Mesenchymal stem cell (in vitro differentiated cells and primary cell): ENCODE measurements at places on chromosomes 1 and 21.

DNA sequence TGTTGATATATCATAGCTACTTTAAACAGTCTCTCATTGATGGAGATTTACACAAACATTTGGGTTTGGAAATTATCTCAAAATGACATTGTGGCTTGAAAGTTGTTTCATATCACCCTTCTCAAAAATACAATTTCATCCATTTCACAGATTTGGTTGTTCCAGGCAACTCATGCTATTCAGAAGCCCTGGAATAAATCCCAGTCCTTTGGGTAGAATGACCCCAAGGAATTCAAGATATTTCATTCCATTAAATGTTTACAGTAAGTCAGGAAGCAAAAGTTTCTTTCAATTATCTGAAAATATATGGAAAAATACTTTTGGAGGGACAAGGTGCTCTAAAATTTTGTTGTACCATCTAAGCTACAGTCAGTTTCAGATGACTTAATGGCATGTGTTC lies 27.1 kb downstream of the MPZL1 start:
- no peaks in the 10 kb centered on the region for H3K27me3 ChIP-seq
- no peaks in the 10 kb centered on the region for H3K36me3 ChIP-seq
- no peak for DNase-seq
- peaks cover 11% of the 10 kb centered on the region for H3K4me1 ChIP-seq
- no peak overlapping the region for H3K4me3 ChIP-seq
- H3K27ac ChIP-seq = no peak overlapping the region

DNA sequence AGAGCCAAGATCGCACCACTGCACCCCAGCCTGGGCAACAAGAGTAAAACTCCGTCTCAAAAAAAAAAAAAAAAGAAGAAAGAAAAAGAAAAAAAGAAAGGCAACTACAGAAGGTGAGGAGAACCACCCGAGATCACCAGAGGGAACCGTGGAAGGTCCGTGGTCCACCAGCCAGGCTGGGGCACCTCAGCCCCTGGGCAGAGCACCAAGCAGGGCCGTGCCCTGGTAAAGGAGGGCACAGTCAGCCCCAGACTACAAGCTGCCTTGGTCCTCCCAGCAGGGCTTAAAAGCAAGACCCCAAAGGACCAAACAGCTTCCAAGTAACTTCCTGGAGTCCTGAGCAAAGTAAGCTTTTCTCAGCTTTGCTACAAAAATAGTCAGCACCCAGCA lies 8.8 kb upstream of the SAMD11 start:
- peaks cover 54% of the 10 kb centered on the region for H3K27me3 ChIP-seq
- no peak overlapping the region for H3K4me3 ChIP-seq
- no peak for DNase-seq
- no peaks in the 10 kb centered on the region for H3K36me3 ChIP-seq
- H3K4me1 ChIP-seq = peaks cover 34% of the 10 kb centered on the region

GRCh38 chr21:42758721-42759593 lies 105.5 kb downstream of the PDE9A start:
- no peak for DNase-seq
- H3K27me3 ChIP-seq = peaks cover 14% of the 10 kb centered on the region
- H3K4me3 ChIP-seq = no peak overlapping the region
- H3K4me1 ChIP-seq = peaks cover 4% of the 10 kb centered on the region
- peaks cover 25% of the 10 kb centered on the region for H3K36me3 ChIP-seq

GRCh38 chr1:95203908-95204437 lies 30.0 kb upstream of the RWDD3 start:
- H3K36me3 ChIP-seq = no peaks in the 10 kb centered on the region
- H3K4me3 ChIP-seq = no peak overlapping the region
- no peaks in the 10 kb centered on the region for H3K4me1 ChIP-seq
- no peak for DNase-seq

GRCh38 chr21:39047046-39047445 lies 136.2 kb downstream of the PSMG1 start:
- no peaks in the 10 kb centered on the region for H3K4me1 ChIP-seq
- no peaks in the 10 kb centered on the region for H3K36me3 ChIP-seq
- no peak overlapping the region for H3K4me3 ChIP-seq
- H3K27ac ChIP-seq = no peak overlapping the region

DNA sequence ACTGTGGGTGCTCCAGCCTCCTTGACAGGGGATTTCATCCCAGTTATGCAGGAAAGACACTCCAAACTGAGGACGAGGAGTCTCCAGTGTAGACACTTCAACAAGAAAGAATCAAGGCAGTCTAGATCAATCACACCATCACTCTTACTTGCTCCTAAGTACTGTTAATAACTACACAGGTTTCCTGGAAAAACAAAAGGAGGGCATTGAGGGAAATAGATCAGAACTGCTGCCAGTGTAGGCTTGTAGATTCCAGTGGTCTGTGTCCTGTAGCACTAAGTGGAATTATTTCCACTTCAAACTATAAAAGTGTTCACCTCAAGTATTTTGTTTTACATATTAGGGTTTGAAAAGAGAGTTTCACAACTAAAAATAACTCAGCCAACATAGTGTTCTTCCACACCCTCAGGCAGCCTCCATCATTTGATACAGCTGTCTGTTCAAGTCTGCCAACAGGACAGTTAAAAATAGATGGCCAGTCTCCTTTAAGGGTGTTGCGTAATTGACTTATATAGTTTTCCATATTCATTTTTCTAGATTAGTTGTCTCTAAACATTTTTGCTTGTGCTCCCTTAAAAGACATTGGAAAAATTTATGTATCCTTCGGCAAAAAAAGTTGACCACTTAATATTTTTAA lies 32.0 kb upstream of the AGL start:
- H3K27ac ChIP-seq = no peak overlapping the region
- H3K27me3 ChIP-seq = peaks cover 5% of the 10 kb centered on the region
- no peak for DNase-seq
- no peaks in the 10 kb centered on the region for H3K36me3 ChIP-seq
- no peak overlapping the region for H3K4me3 ChIP-seq

- H3K4me3 ChIP-seq = no peak overlapping the region
- no peak for DNase-seq
- H3K27ac ChIP-seq = no peak overlapping the region
- H3K36me3 ChIP-seq = no peaks in the 10 kb centered on the region
- H3K4me1 ChIP-seq = peaks cover 4% of the 10 kb centered on the region
- H3K27me3 ChIP-seq = peaks cover 37% of the 10 kb centered on the region
Measured at GRCh38 chr21:45246386-45247320, 41.0 kb downstream of the POFUT2 start.

DNA sequence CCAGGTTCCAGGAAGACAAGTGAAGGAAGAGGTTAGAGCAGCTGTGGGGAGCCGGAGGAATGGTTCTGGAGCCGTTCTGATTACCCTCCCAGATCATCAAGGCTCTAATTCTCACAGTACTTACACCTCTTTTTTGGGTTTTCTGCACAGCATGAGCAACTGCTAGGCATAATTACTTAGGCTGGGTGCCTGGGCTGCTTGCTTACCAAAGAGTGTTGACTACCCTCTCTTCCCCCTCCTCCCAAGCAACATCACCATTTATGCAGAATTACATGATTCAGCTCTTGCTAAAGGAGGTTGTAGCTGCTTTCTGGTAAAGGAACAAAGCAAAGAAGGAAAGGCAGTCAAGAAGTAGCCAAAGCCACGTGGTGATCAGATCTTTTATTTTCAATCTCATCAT lies 397.2 kb downstream of the KCNH1 start:
- H3K4me1 ChIP-seq = no peaks in the 10 kb centered on the region
- no peaks in the 10 kb centered on the region for H3K36me3 ChIP-seq
- H3K27me3 ChIP-seq = no peaks in the 10 kb centered on the region
- no peak for DNase-seq
- H3K27ac ChIP-seq = no peak overlapping the region

- H3K36me3 ChIP-seq = no peaks in the 10 kb centered on the region
- H3K4me1 ChIP-seq = no peaks in the 10 kb centered on the region
- no peak for DNase-seq
- no peak overlapping the region for H3K27ac ChIP-seq
Measured at GRCh38 chr1:59761443-59761842, 53.3 kb upstream of the HOOK1 start.

- no peaks in the 10 kb centered on the region for H3K27me3 ChIP-seq
- H3K4me1 ChIP-seq = peaks cover 4% of the 10 kb centered on the region
- no peak for DNase-seq
- no peak overlapping the region for H3K4me3 ChIP-seq
- no peak overlapping the region for H3K27ac ChIP-seq
Measured at GRCh38 chr1:48761986-48762385, 14.7 kb downstream of the BEND5 start.
